Cortex of kidney (tissue), 1 donor: ENCODE measurements at places on chromosomes 5 and 9.

DNA sequence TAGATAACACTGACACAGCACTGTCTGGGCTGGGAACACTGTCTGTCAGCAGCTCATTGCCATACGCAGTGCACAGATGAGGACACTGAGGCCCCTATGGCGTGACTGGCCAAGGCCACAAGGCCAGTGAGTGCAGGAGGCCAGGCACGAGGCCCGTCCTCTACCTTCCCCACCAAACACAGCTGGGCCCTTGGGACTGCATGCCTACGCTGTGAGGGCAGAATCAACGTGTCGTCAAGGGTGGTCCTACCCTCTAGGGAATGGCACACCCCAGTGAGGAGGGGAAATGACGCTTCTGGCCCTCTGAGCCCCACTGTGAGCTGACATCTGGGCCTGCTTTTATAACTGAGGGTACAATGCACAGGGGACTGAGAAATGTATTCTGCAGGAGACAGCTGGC is 42.1 kb upstream of the SLC25A51 start:
- no peak for DNase-seq

DNA sequence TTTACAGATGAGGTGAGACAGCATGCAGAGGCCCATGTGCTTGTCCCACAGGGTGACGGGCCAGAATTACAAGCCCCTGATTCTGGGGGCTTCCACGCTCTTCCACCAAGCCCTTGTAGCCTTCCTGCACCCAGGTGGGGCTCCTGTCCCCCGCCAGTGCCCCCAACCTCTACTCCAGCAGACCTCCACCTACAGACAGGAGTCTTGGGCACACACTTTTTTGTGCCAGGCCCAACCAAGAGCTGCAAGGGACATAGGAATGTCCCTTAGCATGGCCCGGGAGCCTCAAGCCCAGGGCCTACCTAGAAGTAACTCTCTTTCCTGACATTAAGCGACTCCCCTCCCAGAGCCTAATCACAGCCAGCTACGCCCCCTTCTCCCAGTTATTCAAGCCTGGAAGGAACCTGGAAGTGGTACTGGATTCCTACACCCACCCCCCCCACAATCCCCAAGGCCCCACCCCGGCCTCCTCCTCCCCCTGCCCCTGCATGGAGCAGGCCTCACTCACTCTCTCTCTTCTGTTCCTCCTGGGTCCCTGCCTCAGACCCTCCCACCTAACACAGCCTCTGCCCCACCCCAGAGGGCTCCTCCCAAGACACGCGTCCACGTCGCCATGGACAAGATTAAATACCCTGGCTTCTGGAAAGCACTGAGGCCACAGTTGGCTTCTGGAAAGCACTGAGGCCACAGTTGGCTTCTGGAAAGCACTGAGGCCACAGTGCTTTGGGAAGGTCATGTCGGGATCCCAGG is 30.5 kb downstream of the ADAMTS2 start:
- DNase-seq, result no peak

- DNase-seq, result no peak
These were observed 333.7 kb downstream of the ELAVL2 start for GRCh38 chr9:23492126-23493002.

- DNase-seq, result no peak
These were observed 26.1 kb upstream of the GLIPR2 start for GRCh38 chr9:36110434-36110833.

- DNase-seq, result no peak
These were observed 62.7 kb upstream of the ZNF354A start for GRCh38 chr5:178793151-178793550.

- DNase-seq, result no peak
These were observed 51.4 kb upstream of the DAB2IP start for GRCh38 chr9:121599872-121600585.

DNA sequence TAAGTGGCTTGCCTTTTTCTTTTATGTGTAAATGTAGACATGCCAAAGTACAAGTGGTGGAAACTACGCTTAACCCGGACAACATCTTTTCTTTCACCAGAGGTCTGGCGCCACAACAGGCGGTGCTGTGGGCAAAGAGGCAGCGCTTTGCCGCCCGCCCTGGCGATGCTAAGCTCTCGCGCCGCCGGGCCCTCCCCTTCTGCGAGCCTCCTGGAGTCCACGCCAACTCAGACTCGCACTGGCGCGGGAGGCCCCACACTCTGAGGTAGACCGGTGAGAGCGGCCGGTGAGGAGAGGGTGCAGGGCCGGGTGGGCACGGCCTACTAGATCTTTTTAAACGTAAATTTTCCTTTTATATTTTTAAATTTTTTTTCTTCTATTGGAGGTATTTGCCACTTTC is 2253.1 kb upstream of the C9orf72 start:
- DNase-seq, result no peak

DNA sequence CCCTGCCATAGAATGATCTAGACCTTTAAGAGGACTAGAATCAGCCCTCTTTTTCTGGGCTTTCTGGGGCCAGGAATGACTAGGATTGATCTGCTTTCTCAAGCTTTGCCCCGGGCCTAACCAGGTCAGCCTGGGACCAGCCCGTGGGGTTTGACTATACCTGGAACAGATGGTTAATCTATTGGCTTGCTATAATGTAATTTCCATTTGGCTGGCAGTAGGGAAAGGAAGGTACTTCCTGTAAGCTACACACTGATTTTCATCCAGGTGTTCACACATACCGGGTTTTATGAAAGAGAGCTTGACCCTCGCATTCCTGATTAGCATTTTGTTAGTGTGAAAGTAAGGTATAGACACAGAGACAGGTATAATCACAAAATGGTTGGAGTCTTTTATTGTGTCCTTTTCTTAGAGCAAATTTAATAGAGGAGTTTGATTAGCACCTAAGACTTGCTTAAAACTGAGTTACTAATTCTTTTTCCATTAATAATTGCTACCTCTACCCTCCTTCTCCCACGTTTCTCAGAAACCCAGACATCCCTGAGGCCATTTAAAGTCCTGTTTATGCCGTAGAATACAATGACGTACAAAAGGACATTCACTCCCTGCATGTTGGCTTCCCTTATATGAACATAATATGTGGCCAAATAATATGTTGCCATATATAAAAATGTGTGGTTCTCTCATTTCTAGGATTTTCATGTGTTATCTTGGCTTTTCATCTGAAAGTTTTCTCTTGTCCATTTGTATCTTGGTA is 17.3 kb downstream of the LNPEP start:
- DNase-seq, result no peak

DNA sequence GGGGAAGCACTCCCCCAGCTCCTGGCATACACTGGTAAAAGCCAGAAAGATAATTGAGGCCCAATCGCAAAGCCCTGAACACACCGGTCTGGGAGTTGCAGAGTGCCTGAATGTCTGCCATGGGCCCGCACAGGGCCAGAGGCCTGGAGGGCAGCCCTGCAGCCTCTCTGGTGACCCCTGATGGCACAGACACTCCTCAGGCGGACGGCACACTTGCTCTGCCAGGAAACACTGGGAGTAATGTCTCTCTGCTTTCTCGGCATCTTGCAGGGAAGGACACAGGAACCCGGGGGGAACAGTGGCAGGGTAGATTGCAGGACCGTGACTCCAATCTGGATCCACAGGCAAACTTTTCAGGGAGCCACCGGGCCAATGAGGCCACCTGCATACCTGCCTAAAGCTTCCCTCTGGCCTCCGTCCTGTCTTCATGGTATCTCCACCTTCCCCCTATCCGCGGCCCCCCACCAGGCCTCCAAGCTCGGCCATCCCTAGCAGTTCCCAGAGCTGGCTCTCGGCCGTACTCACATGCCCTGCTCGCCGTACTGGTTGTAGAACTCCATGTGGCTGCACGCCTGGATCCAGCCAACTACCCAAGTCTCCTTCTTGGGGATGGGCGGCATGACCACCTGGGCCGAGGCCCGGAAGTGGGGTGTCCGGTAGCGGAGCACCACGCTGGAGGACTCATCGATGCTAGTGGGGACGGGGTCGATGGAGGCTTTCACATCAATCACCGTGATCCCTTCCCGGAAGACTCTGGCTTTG is 797 bp downstream of the FAM78A start:
- no peak for DNase-seq

- DNase-seq, result no peak
These were observed 570.6 kb upstream of the KLF4 start for GRCh38 chr9:108060175-108060574.
